Parietal lobe (tissue), 2 donors: ENCODE measurements at places on chromosomes 13 and 19. TPM values are rescaled to one million over a fixed set of nuclear protein-coding genes. Genes with fewer than 3 reads are reported as not detected.

The KCNRG gene
- total RNA-seq, result 32.2 TPM

The SBK2 gene
- total RNA-seq, result not detected

The ZNF260 gene
- 48.8 TPM for total RNA-seq

The LIM2 gene
- not detected for total RNA-seq

The APC2 gene
- 276 TPM for total RNA-seq

The ZNF211 gene
- 51.3 TPM for total RNA-seq

The KLF1 gene
- 0.31 TPM for total RNA-seq

The HIF3A gene
- 12.2 TPM for total RNA-seq

The PLK5 gene
- 0.31 TPM for total RNA-seq

The FRY gene
- total RNA-seq, result 122 TPM

The LRRC25 gene
- total RNA-seq, result 0.31 TPM
